CD8-positive, alpha-beta memory T cell (primary cell): ENCODE measurements at places on chromosomes 4 and X. TPM values are rescaled to one million over a fixed set of nuclear protein-coding genes. Genes with fewer than 3 reads are reported as not detected.

Gene AMTN
- not detected for polyA plus RNA-seq

Gene ADAMTS3
- polyA plus RNA-seq, result not detected

Gene NHSL2
- polyA plus RNA-seq, result 17.8 TPM

Gene RASL11B
- polyA plus RNA-seq, result 0.12 TPM

Gene CCNB3
- not detected for polyA plus RNA-seq

Gene BEX3
- 33.7 TPM for polyA plus RNA-seq

Gene MPP1
- polyA plus RNA-seq, result 14.7 TPM

Gene GAGE12J
- polyA plus RNA-seq, result not detected

Gene SPATA18
- polyA plus RNA-seq, result not detected

Gene FTHL17
- polyA plus RNA-seq, result not detected

Gene UCP1
- polyA plus RNA-seq, result not detected

Gene CXCR3
- polyA plus RNA-seq, result 220 TPM

DNA sequence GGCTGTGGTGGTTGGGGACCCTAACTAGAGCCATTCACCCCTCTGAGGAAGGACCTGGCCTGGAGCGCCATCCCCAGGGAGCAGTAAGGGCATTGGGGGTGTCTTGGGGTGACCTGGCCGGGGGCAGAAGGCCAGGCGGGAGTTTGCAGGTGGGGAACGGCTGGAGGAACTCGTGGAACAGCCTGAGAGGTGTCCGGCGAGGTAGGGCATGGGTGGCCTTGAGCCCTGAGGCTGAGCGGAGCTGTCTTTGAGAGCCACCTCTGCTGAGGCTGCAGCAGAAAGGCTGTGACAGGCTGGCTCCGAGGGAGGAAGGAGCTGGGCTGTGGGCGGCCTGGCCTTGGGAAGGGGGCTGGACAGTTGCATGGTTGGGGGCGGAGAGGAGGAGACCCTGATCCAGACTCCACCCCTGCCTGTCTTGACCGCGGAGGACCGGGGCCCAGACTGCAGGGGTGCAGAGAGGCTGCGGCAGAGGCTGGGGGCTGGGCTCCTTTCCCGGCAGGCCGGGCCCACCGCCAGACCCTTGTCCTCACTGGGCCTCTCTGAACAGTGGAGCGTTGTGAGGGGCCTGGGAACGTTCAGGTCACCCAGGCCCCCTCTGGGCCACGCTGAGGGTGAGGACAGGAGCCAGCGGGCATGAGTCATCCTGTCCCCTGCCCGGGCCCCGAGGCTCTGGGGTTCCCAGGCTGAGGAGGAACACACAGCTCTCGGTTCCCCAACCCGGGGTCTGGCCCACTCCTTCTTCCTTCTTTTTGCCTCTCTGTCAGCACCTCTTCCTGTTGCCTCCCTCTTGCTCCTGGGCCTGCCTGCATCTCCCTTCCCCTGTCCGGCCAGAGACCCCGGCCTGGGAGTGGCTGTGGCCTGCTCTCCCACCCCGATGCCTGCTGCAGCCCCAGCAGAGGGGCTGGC lies 8.1 kb downstream of the SH3BP2 start:
- DNase-seq, result no peak

- DNase-seq, result no peak
Observed at GRCh38 chr4:111652236-111652635, 493.0 kb upstream of the FAM241A start.

DNA sequence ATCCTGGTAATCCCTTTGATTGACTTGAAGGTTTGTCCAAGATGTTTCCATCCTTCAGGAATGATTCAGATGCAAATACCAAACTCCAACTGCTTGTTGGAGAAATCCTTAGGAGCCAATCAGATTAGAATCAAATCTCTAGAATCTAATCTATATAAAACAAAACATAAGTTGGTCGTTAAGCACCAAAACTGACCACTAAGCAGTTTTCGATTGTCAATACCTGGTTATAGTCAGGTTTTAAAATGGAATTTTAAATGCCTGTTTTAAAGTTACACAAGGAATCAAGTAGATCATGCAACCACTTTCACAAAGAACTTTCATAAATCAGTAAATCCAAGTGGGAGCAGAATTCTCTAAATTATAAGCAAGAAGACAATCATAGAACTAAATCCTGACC lies 236.1 kb downstream of the PARM1 start:
- no peak for DNase-seq

DNA sequence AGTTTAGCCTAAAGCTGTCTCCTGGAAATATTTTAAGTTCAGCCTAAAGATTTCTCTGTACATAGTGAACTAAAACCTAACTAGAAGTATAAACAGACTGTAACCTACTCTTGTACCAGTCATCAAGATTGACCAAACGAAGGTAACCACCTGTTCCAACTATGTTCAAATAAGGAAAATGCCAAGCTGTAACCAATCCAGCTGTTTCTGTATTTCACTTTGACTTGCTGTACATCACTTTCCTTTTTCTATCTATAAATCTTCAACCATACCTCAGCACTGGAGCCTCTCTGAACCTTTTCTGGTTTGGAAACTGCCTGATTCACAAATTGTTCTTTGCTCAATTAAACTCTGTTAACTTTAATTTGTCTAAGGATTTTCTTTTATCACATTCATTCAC lies 3.1 kb upstream of the CYSLTR1 start:
- no peak for DNase-seq

- DNase-seq, result no peak
Observed at GRCh38 chr4:88527787-88528186, 4.2 kb upstream of the PYURF start.

GRCh38 chr4:120018786-120019185 lies 47.9 kb downstream of the MAD2L1 start:
- DNase-seq, result no peak

DNA sequence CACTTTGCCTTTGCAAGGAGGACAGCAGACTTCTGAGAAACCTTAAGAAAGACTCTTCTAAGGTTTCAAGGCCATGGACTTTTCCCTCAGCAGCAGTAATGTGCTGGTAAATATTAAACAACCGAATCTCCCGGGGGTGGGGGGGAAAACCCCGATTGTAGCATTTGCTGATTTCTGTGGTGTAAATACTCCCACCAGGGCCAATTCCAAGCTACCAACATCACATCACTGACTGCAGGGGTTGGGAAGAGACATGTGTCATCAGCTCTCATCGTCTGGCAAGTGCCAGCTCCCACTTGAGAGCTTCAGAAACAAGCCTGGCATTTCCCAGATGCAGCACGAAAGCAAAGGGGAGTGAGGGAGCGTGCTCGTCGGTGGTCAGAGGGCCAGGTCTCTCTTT lies 101.2 kb downstream of the BCOR start:
- DNase-seq, result no peak

GRCh38 chr4:137422666-137423065 lies 109.6 kb downstream of the PCDH18 start:
- no peak for DNase-seq

- no peak for DNase-seq
Observed at GRCh38 chr4:106062452-106062875, 167.2 kb downstream of the NPNT start.

DNA sequence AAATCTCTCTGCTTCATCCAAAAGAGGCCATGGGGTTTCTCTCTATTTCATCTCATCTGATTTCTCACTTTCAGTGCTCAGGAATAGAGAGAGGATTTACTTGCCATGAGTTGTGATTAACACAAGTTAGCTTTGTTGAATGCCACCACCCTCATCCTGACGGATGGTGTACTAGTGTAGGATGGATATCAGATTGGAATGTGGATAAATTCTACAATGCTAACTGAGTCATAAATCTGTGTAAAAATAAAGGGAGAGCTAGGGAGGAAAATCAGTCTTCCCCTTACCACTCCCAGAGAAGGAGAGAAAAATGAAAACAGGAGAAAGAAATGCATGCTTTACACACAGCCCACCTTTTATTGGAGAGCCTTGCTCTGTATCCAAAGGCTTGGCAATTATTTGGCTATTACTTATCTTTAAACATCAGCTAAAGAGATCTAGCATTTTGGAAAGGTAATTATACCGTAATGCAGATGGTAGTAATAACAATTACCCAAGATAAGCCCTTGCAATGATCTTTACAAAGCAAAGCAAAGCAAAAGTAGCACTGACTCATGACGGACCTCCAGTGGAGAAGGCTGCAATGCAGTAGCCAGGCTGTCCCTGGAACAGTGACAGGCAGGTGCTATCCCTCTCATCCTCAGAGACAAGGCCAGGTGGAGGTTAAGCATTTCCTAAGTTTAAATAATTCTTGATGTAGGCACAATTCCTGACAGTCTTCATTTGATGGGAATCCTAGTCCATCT lies 306.3 kb upstream of the PPARGC1A start:
- DNase-seq, result no peak

DNA sequence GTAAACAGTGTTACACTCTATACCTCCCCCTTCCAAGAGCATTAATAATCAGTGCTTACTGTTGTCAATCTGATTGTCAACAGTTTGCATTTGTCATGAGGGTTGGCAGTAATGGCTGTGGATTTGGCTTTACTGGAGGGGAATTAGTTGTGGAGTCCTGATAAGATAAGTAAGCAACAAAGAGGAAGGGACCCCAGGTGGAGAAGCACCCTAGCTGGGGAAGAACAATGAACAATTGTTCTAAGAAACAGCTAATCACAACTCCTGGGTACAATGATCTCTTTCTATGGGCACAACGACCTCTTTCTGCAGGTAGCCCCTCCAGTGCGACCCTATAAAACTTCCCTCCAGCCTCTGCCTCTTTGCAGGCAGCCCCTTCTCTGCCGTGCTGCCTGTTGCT lies 53.2 kb upstream of the CDKN2AIP start:
- no peak for DNase-seq

GRCh38 chr4:22427675-22428074 lies 88.2 kb downstream of the ADGRA3 start:
- DNase-seq, result no peak

- DNase-seq, result no peak
Observed at GRCh38 chr4:142408003-142408441, 438.1 kb downstream of the INPP4B start.

- DNase-seq, result no peak
Observed at GRCh38 chrX:154548028-154548316, 552 bp downstream of the IKBKG start.

GRCh38 chr4:82802911-82803310 lies 4.3 kb upstream of the SCD5 start:
- DNase-seq, result no peak

- DNase-seq, result no peak
Observed at GRCh38 chr4:71009086-71009485, 15.6 kb downstream of the DCK start.

DNA sequence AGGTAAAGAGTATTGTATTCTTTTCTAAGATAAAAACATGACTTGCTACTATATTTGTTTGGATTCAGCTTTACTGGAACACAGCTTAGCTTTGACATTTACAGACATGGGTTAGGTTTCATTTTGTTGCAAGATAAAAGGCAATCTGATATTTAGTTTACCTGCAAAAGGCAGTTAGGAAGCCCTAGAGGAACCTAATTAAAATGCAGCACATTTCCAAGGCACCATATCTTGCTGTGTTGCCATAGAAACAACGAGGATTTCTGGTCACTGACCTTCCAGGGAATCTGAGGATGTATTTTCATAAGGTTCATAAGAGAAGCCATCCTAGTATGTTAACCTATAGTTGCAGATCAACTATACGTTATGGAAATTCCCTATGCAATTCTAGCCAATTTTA lies 116.0 kb downstream of the SNCA start:
- DNase-seq, result no peak
